Type B pancreatic cell (in vitro differentiated cells): ENCODE measurements at places on chromosomes 2 and 18.

DNA sequence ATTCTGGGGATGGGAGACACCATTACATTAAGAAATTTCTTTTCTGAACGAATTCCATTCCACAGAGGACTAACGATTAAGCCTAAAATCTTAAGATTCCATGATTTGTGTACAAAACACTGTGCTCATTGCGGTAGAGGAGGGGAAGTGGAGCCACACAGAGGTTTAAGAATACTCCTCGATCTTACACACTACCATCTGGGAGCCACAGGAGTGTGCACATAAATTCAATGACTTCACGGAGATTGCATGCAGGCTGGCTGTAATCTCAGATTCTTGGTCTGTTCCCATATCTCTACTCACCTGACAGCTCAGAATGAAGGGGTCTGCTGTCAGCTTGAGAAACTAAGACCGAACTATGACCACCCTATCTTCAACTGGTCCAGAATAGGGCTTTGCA, 762 bp downstream of the VPS4B start:
- DNase-seq: no peak

DNA sequence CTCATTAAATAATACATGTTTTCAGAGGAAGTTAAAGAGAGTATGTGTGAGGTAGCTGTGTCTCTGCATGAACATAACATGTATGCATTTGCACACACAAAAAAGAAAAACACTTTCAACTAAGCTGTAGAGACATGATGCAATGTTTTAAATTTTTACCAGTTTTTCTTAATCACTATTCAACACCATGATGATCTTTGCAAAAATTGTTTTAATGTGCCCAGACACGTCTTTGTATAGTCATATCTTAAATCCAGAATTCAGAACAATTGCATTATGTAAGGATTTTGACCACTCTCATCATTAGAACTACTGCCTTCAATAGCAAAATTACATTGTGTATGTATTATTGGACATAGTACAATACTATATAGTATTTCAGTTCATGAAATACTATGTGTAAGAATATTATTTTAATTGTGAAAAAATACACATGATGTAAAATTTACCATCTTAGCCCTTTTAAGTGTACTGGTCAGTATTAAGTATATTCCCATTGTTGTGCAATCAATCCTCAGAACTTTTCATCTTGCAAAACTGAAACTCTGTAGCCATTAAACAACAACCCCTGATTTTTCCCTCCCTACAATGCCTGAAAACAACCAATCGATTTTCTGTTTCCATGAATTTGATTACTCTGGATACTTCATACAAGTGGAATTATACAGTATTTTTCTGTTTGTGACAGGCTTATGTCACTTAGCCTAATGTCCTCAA, 104.5 kb upstream of the ACVR2A start:
- no peak for DNase-seq

- DNase-seq: no peak
Observed at GRCh38 chr2:81247648-81248047, 943.1 kb upstream of the LRRTM1 start.

- DNase-seq: no peak
Observed at GRCh38 chr2:62801814-62802523, 96.5 kb downstream of the EHBP1 start.

GRCh38 chr2:43169987-43170386, 56.4 kb downstream of the ZFP36L2 start:
- no peak for DNase-seq

- no peak for DNase-seq
Observed at GRCh38 chr2:11354363-11355154, 10.1 kb upstream of the ROCK2 start.

DNA sequence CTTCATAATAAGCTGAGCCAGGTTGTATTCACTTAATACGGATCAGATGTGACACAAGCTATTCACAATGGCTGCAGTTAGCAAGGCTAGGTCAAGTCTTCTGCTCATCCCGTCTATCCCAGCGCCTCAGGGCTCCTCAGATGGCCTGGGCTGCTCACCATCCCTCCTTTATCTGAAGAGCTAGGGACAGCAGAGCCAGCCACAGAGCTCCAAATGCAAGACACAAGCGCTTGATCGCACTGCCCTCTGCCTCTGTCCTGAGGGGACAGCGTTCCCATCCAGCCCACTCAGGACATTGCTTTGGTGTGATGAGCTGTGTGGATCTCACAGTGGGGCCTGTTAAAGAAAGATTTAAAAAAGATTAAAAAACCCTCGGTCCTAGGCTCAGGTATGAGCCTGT, 254.4 kb upstream of the HS6ST1 start:
- DNase-seq: no peak

DNA sequence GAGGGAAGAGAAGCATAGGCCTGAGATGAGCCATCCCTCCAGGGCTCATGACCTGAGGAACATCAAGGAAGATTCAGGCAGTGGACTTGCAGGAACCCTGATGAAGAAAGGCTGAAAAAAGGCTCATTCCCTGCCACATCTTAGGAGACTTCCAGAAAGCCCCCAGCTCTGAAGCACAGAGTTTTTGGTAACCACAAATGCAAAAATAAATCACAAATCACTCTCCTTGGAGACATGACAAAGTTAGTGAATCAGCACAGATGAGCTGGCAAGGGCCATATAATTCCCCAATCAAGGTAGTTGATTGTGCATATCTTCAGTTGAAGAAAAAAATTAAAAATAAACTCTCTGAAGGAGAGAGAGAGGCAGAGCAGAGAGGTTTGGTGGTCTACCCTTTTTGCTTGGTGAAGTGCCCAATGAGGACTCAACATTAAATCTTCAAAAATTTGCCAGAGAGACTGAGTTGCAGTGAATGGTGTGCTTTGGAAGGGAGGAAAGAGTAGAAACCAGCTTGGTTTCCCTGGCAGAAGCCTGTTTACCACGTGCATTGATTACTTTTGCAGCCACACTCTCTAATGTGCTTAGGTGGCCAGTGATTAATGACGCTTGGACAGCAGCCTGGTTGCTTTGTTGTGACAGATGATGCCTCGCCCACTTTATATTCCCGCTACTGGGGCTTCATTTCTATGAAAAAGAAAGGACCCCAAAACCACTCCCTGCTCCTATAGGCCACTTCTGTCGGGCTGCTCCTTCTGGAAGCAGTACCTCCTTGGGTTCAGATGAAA, 257.4 kb upstream of the SLC14A2 start:
- no peak for DNase-seq

DNA sequence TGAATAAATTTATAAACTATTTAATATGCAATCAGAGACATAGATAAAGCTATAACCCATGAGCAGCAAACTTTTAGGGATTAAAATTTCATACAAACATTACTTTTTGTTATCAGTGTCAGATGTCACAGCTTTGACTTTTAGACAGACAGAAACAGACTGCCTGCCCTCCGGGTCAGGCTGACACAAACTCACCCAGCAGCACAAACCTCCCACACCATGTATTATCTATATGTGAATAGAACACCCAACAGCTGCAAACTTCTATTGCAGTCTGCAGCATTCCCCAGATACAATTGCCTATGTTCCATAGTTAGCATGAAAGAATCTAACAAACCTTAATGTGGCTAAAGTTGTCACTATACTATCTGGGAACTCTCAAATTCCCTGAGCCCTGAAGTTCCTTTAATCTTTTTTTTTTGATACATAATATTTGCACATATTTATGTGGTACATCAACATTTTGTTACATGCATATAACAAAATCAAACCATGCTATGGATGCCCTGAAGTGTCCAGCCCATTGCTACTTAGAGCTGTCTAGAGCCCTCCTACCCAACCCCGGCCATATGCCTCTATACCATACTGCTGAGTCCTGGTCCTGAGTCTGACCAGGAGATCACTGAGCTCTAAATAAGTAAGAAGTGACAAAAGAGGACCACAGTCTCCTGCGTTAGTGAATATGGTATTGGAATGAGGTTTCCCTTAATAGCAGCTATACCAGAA, 214.4 kb downstream of the ZNF385B start:
- no peak for DNase-seq

GRCh38 chr2:50754514-50754913, 277.4 kb downstream of the NRXN1 start:
- no peak for DNase-seq

DNA sequence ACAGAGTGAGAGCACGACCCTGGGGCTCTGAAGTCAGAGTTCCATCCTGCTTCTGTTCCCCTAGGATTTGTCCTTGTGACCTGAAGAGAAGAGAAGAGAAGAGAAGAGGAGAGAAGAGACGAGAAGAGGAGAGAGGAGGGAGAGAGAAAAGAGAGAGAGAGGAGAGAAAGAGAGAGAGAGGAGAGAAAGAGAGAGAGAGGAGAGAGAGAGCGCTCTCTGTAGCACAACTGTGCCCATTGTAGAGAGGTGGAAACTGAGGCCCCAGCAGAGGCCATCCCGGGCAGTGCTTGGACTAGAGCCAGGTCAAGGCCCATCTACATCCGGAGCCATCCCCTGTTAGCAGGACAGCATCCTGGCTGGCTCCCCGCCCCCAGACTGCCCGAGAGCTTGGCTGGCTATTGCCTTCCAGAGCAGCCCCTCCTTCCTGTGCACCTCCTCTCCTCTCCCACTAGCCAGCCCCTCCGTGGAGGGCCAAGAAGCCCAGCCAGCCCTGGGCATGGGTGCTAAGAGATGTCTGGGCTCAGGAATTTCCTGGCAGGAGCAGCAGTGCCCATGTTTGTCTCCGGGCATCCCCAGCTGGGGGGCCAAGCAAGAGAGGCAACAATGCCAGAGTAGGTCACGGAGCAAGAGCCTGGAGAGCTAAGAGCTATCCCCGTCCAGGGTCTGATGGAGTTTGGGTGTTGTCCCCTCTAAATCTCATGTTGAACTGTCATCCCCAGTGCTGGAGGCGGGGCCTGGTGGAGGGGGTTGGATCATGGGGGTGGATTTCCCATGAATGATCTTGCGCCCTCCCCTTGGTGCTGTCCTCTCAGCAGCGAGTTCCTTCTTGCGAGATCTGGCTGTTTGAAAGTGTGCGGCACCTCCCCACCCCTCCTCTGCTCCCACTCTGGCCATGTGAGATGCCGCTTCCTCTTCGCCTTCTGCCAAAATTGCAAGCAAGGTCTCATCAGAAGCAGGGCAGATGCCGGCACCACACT, 18.2 kb upstream of the GPR55 start:
- no peak for DNase-seq

DNA sequence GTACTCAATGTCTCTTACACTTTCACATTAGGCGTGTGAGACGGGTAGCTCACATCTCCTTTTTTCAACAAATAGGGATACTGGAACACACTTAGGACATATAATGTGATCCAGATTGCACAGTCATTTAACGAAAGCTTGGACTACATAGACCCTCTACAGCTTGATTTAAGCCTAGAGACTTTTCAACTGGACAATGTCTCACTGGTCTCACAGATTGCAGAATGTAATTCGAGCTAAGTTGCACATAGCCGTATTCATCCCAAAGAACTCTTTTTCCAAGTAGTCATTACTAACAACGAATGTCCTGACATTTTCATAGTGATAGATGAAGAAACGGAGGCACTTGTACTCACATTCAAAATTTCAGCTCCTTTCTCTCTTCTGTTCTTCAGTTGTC, 612.1 kb downstream of the ZEB2 start:
- no peak for DNase-seq

- DNase-seq: no peak
Observed at GRCh38 chr2:50097148-50097547, 934.8 kb downstream of the NRXN1 start.

GRCh38 chr2:225494100-225494459, 94.6 kb downstream of the NYAP2 start:
- no peak for DNase-seq

DNA sequence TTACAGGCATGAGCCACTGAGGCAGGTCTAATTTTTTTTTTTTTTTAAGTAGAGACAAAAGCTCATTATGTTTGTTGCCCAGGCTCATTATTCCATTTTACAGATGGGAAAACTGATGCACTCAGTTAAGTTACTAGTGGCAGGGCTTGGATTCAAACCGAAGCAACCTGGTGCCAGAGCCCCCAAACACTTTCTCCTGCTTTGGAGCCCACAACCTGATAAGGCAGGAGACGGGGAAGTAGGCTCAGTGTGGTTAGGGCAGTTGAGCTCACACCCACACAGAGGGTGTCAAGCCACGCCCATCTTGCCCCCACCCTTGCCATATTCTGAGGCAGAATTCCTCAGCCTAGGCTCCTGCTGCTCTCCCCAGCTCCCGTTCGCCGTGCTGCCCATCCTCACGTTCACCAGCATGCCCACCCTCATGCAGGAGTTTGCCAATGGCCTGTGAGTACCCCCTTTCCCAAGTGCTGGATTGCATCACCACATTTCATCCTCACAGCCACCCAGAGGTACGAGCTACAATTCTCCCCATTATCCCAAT, 5.8 kb upstream of the CTDSP1 start:
- DNase-seq: no peak

GRCh38 chr18:30997223-30997622, 45.3 kb downstream of the DSC3 start:
- DNase-seq: no peak

GRCh38 chr18:48554610-48555400, 16.0 kb downstream of the CTIF start:
- no peak for DNase-seq

DNA sequence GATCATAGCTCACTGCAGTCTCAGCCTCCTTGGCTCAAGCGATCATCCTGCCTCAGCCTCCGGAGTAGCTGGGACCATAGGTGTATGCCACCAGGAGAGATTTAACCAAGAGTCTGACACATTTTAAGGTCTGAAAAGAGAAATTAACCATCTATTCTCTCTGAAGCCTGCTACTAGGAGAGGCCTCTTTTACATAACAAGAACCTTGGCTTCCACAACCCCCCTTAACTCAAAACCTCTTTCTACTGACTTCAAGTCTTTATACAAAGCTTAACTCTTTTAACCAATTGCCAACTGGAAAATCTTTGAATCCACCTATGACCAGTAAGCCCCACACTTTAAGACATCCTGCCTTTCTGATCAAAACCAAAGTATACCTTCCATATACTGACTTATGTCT, 279.9 kb upstream of the CELF4 start:
- DNase-seq: no peak

- no peak for DNase-seq
Observed at GRCh38 chr2:128604045-128604444, 285.4 kb upstream of the HS6ST1 start.

- DNase-seq: no peak
Observed at GRCh38 chr18:42330296-42330695, 375.3 kb downstream of the PIK3C3 start.

DNA sequence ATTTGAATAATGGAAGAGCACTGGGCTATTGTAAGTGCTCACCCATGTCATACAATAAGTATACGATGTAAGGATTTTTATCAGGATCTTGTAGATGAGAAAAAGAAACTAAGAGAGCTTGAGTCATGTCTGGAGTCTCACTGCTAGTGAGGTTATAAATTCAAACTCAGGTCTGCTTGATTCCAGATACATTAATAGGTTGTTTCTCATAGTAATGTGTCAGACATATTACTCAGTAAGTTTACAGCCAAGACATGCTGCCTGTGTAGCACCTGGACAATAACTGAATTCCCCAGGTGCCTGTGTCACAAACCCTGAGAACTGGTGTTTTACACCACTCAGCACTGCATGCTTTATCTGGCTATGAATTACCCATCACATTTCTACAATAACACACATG, 216.9 kb upstream of the LRP1B start:
- no peak for DNase-seq

DNA sequence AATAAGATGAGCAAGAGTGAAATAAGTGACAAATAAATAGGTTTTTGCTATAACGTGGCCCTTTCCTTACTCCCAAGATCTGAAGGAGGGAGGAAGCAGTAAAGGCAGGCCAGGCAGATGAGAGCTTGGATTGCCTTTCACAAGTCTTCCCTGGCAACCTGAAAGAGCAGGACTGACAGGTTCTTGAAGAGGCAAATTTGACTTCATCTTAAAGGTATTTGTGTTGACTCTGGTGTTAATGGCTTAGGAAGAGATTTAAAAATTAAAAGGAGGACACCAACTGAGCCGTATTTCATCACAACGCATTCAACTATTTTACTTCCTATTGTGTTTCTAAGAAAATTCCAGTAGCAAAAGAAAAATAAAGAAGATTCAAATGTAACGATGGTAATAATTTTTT, 3.2 kb downstream of the STRN start:
- DNase-seq: no peak
